ENCODE measurements at places on chromosomes 16 and 17.
A peak's percentile ranks its signal among the peaks of the same experiment; 100 is the strongest.

DNA sequence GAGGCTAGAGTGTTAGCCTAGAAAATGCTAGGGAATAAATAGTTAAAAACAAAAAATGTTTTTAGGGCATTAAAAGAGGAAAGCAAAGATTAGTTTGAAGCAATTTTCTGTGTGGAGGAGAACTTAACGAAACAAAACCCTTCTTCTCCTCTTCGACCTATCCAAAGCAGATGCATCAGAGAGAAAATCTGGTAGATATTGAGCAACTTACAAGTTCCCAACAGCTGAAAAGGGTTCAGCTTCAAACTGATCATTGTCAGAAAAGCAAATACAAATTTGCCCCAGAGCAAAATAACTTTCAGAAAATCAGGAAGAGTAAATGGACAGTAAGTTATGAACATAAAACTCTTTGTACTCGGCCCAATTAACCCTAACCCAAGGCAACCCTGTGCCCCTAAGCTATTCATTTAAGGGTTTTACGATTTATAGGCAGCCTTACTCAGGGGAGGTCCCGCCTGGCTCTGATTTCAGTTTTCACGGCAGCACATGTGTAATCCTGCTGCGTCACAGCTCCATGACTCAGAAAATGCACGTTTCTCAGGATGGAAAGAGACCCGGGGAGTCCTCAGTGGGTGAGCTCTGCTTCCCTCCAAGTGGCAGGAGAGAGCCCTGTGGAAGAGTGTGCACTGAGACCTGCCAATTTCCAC lies 405.7 kb upstream of the SALL1 start:
- DNase-seq: peak; percentile 94

GRCh38 chr17:2048805-2049204 lies 6.1 kb upstream of the HIC1 start:
- no peak for DNase-seq

DNA sequence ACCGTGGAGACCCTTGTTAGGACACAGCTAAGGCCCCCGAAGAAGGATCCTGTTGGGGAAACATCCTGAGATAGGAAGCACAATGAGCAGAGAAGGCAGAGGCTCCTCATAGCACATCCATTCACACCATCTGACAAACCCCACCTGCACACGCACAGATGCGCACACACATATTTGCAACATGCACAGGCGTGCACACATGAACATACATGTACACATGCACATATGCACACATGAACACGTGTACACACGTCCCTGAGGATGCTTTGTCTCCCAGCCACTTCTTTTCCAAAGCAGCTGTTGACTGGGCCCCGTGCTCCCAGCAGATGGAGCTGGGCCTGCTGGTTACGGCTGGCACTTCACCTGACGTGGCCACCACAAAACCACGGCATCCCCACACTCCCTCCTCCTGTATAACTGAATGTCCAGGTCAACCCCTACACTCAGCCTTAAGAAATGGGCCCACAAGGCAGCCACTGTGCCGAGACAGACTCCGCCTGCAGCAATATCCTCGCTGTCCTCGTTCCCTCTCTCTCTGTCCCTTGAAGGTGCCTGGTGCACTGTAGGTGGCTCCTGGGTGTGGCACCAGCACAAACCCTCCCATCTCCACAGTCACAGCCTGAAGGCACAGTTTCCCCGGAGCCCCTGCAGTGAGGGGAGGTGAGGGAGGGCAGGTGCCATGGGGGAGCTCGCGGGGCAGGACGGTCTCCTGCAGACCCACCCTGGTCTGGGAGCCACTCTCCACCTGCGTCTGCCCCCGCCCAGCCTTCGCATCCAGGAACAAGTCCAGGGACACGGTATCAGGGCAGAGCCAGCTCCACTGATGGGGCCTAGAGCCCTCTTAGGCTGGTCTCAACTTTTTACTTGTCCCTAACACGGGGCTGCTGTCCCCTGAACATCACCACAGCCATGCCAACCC lies 183.0 kb downstream of the RBFOX3 start:
- no peak for DNase-seq

GRCh38 chr16:89618109-89618998 lies 4.9 kb downstream of the DPEP1 start:
- DNase-seq: peak; percentile 43

GRCh38 chr17:60086818-60087591 lies 8.3 kb upstream of the HEATR6 start:
- DNase-seq: peak; percentile 86

DNA sequence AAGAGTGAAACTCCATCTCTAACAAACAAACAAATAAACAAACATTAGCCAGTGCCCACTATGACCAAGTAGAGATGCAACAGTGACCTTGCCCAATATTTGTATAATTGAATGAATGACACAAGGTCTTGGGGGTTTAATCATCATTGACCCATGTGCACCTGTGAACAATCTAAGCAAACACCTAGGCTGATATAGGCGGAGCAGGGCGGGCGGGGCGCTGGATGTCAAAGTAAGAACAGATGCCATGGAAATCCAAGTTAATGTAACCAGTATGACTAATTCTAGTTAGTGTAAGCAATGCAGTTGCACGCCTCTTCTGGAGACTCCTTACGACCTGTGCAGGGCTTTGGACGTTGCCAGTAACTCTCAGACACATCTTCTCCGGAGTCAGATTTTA lies 17.6 kb downstream of the RCVRN start:
- no peak for DNase-seq

- no peak for DNase-seq
Measured at GRCh38 chr16:86501989-86502855, 8.1 kb upstream of the FOXF1 start.

DNA sequence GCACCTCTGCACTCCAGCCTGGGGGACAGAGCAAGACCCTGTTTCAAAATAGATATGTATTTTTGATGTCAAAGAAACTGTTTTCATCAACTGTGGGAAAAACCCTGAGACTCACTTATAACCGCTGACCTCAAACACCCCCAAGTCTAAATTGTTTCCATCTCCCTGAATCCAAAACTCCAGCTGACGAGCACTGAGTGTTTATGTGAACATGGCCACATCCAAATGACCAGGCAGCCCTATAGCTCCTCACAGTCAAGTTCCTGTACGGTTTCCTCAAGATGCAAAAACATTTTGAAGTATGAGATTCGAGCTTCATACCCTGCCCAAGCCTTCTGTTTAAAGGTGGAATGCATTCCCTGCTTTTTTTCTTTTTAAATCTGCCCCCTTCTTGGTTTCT lies 45.3 kb upstream of the ZCCHC14 start:
- no peak for DNase-seq

DNA sequence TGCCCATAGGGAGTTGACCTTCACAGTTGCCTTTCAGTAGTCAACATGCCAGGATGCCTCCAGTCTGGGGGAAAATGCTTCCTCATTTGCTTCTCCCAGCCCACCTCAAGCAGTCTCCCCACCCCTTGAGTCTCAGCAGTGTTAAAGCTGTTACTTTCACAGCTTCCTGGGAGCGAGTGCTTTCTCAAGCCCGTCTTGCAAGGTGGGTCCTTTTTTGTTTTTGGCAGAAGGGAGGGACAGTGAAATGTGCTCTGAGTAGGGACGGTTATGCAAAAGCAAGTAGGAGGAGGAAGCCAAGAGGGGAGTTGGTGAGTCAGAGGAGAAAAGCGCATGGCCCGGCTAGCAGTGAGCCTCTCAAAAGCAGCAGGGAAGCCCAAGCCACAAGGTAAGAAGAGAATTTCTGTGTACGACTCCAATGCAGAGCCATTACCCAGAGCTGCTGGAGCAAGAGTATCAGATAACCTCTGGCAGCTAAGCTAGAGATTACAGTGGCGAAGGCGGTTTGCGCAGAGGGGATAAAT lies at the start of gene CHST4:
Gene CHST4, plus strand, starts transcription at position 316 of the 521 bp plus-strand sequence. CDS start 10,252 bp downstream, outside the sequence.
- DNase-seq: peak; percentile 63

GRCh38 chr17:1008008-1008761 lies 11.3 kb downstream of the TIMM22 start:
- DNase-seq: no peak

DNA sequence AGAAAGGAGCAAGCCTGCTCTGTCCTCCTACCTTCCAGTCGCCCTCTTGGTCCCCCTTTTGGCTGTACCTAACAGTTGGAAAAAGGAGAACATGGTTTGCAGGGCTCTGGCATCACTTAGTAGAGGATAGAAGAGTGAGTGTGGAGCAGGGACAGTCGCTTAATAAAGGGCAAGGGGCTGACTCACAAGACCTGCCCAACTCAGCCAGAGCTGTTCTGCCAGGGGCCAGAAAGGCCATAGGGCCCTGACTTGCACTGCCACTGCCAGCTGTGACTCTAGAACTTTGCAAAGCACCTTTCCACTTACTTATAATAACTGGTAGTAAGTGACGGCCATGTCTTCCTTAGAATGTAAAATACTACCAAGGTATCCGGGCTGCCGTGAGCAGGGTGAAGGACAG lies 13.5 kb downstream of the PRMT7 start:
- DNase-seq: no peak

DNA sequence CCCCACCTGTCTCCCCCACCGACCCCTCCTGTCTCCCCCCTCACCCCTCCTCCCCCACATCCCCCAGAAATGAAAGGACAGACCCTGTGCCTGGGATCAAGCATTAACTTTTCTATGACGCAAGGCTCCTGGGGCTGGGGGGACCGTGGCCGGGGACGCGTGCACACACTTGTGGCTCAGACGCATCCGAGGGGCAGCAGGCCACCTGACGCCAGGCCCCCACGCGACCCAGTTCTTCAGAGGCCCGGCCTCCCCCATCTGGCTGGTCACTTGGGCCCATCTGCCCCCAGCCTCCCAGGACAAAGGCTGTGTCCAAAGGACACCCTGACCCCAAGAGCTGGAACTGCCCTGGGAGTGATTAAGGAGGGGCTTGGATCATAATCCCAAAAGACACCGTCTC lies 14.0 kb upstream of the PVALEF start:
- DNase-seq: no peak

GRCh38 chr16:69732101-69732500 lies 5.7 kb upstream of the NQO1 start:
- no peak for DNase-seq

DNA sequence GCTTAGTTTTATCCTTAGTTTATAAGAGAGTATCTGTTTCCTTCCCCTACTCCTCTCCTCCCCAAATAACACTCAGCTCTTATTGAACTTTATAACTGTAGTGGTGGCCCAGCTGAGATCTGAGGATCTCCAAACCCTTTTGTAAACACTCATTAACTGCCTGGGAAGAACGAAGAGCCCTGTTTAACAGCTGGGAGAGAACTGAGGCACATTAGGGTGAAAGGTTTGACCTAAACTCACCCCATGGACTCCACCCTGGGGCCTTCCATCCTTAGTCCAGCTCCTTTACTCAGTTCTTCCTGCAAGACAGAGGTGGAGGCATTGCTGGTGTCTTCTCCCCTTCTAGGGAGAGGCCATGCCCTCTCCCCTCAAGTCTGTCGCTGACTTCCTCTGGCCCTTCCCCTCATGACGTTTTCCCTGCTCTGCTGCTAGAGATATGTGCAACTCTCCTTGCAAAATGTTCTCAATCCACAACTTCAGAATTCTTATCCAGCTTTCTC lies 1.2 kb upstream of the RARA start:
- peak; percentile 61 for DNase-seq

GRCh38 chr17:17723354-17724261 lies 42.4 kb downstream of the RAI1 start:
- DNase-seq: peak; percentile 82

- DNase-seq: peak; percentile 94
Measured at GRCh38 chr17:8542599-8543502, 87.7 kb downstream of the MYH10 start.

DNA sequence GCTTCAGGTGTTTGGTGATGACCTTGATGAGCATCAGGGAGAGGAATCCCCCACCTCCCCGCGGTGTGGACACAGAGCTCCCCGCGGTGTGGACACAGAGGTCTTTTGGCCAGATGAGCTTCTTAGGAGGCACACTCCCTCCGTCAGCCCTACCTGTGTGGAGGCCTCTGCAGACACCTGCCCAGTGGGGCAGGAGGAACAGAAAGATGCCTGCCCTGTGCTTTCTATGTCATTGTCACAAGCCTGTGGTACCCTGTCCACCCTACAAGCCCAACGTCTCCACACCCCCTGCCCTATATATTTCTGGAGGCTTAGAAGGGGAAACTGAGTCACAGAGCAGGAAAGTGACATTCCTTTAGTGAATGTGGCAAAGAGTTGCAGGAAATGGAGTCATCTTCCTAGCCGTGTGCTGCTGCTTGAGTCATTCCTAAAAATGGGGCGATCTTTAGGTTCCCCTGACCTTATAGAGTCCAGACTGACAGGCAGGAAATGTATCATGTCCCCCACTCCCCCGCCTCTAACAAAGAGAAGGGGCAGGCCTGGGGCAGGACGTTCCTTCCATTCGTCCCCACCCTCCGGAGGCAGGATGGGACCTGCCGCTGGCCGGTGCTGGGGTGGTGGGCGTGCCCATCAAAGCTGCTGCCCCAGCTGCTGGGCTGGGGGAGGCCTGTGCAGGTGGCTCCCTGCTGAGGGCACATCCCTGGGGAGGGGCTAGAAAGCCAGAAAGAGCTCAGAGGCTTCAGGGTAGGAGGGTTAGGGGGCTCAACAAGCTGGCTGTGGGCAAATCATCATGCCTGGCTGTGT lies 1.0 kb upstream of the C16orf74 start:
- no peak for DNase-seq

- no peak for DNase-seq
Measured at GRCh38 chr16:22003195-22003594, 2.3 kb upstream of the PDZD9 start.

GRCh38 chr17:2035541-2036488 lies 5.9 kb downstream of the DPH1 start:
- no peak for DNase-seq

GRCh38 chr17:57420734-57421717 lies 164.7 kb downstream of the MSI2 start:
- no peak for DNase-seq

- peak; percentile 71 for DNase-seq
Measured at GRCh38 chr17:60154616-60155426, 5.0 kb downstream of the CA4 start.

DNA sequence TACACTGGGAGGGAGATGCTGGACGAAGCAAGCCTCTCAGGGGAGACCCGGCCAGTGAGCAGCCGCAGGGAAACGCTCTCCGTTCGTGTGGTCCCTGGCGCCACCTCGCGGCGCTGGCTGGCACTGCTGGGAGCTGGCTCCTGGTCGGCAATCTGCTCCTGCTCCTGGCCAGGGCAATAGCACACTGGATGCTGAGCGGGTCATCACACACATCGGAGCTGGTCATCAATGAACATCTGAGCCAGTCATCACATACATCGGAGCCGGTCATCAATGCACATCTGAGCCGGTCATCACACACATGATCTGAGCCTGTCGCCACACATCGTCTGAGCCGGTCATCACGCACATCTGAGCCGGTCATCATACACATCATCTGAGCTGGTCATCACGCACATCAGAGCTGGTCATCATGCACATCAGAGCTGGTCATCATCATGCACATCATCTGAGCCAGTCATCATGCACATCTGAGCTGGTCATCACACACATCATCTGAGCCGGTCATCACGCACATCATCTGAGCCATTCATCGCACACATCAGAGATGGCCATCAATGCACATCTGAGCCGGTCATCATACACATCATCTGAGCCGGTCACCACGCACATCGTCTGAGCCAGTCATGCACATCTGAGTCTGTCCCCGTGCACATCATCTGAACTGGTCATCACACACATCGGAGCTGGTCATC lies 217.3 kb downstream of the RBFOX3 start:
- peak; percentile 86 for DNase-seq

GRCh38 chr17:78963378-78963777 lies 16.3 kb downstream of the LGALS3BP start:
- no peak for DNase-seq

GRCh38 chr16:22970209-22970865 lies 156.4 kb downstream of the HS3ST2 start:
- no peak for DNase-seq

- no peak for DNase-seq
Measured at GRCh38 chr17:3979290-3979611, 15.0 kb upstream of the ATP2A3 start.

Measured in adipocyte (in vitro differentiated cells).